ENCODE measurements at places on chromosomes 6 and 20.

DNA sequence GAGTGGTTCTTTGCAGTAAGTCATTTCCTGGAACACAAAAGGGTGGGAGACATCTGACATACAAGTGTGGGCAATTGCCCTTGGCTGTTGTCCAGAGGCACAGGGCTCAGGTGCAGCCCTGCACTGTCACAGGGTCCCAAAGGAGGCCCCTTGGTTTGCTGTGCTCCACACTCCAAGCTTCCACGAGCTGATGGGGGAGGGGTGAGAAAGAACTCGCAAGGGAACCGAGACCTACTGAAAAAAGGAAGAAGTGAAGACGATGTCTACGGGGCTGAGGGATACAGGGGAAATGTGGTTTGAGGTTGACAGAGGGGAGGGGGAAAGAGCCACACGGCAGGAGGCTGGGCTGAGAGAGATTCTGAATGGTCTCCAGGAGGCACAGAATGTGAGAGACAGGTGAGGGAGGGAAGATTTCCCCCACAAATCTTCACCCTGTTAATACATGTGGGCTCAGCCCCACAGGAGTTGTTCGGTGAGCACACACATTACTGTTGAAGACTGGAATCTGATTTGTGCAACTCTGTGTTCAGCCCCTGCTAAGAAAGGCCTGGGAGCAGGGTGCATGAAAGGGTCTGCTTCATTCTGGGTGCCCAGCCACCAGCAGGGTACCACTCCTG lies 123.4 kb downstream of the LY86 start:
- no peaks in the 10 kb centered on the region for H3K36me3 ChIP-seq
- peaks cover 37% of the 10 kb centered on the region for H3K4me1 ChIP-seq
- H3K4me3 ChIP-seq, result no peak overlapping the region

GRCh38 chr6:130624046-130624445 lies 203.2 kb upstream of the SMLR1 start:
- H3K36me3 ChIP-seq, result no peaks in the 10 kb centered on the region
- H3K27ac ChIP-seq, result no peak overlapping the region
- DNase-seq, result no peak
- no peak overlapping the region for H3K4me3 ChIP-seq
- H3K4me1 ChIP-seq, result no peaks in the 10 kb centered on the region

DNA sequence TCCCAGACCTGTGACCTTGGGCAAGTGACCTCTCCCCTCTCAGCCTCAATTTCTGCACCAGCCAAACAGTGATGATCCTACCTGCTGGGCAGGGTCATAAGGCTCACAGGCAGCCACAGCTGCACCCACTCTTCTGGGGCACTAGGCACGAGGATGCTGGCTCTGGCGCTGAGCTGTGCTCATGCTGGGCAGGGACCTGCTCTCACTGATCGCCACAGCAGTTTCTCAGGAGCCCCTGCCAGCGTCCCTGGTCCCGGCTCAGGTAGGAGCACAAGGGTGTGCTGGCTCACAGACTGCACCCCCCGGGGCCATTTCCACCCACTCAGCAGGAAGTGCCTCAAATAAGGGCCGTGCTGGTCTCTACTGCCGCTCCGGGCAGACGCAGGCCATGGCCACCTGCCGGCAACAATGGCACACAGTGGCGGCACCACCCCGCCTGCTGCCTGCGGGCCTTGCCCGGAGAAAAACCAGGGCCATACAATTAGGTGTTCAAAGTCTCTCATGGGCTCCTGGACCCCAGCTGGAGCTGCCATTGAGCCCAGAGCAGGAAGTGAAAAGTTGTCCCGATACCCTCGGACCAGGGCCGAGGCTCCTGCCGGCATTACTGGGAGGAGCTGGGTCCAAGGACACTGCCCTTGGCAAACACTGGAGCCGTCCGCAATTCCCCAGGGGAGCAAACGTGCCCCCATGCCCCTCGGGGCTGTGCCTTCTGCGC lies 4.6 kb upstream of the CABLES2 start:
- H3K27ac ChIP-seq, result no peak overlapping the region
- peaks cover 21% of the 10 kb centered on the region for H3K27me3 ChIP-seq
- H3K4me3 ChIP-seq, result no peak overlapping the region
- H3K4me1 ChIP-seq, result peaks cover 19% of the 10 kb centered on the region

DNA sequence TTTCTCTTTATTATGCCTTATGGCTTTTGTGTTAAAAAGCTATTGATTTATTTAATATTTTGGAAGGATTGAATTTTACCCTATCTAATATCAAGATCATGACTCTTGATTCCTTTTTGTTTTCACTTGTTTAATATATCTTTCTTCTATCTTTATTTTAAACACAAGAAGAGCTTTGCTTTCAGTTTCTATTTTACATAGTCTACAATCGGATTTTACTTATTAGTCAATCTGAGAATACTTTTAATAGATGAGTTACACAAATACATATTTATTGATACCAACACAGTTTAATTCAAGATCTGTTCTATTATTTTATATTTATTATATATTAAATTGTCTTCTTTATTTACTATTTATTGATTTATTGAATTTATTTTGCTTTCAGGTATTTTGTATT lies 218.8 kb downstream of the ESR1 start:
- no peaks in the 10 kb centered on the region for H3K4me1 ChIP-seq
- no peak overlapping the region for H3K27ac ChIP-seq
- H3K4me3 ChIP-seq, result peak overlapping the region; percentile 27
- H3K27me3 ChIP-seq, result no peaks in the 10 kb centered on the region
- no peaks in the 10 kb centered on the region for H3K36me3 ChIP-seq

GRCh38 chr6:118895859-118896258 lies 1.9 kb downstream of the ASF1A start:
- peak overlapping the region; percentile 95 for H3K4me3 ChIP-seq
- H3K4me1 ChIP-seq, result peaks cover 89% of the 10 kb centered on the region
- H3K27me3 ChIP-seq, result no peaks in the 10 kb centered on the region

DNA sequence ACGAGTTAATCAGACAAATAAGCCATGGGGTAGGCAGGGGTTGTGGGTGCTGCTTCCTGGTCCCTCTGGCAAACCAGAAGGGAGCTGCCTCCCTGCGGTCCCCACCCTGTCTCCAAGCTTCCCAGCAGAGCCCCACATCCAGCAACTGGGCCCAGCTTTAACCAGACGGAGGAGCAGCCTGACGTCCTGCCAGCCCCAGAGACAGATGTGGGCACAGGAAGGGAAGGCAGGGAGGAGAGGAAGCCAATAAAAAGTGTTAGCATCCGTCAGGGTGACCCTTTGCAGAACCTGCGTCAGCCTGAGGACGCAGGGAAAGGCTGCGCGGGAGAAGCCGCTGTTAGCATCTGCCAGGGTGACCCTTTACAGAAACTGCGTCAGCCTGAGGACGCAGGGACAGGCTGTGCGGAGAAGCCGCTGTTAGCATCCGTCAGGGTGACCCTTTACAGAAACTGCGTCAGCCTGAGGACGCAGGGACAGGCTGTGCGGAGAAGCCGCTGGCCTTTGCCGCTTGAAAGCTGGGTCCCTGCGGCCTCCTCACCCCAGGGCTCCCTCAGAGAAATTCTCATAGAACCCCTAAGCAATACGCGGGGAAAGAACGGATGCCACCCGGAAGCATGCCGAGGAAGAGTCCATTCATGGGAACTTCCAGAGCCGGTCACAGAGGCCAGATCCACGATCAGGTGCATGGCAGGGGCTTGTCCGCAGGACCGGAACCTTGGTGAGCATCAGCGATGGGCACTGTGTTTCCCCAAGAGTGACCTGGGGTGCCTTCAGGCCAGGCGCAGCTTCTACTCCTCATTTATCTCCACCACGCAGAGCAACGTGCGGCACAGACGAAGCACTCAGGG lies 15.9 kb downstream of the DLL1 start:
- H3K4me1 ChIP-seq, result peaks cover 57% of the 10 kb centered on the region
- DNase-seq, result no peak
- H3K27ac ChIP-seq, result no peak overlapping the region
- H3K36me3 ChIP-seq, result no peaks in the 10 kb centered on the region

- H3K4me1 ChIP-seq, result no peaks in the 10 kb centered on the region
- H3K27me3 ChIP-seq, result no peaks in the 10 kb centered on the region
- H3K27ac ChIP-seq, result no peak within 1 kb of the TSS
- H3K36me3 ChIP-seq, result no peaks in the 10 kb centered on the region
Observed at GRCh38 chr6:49499623-49500022, at the start of gene GLYATL3. TSS of gene GLYATL3 (plus strand) at chr6:49499923. CDS start at chr6:49511991, 12,068 bp downstream.

DNA sequence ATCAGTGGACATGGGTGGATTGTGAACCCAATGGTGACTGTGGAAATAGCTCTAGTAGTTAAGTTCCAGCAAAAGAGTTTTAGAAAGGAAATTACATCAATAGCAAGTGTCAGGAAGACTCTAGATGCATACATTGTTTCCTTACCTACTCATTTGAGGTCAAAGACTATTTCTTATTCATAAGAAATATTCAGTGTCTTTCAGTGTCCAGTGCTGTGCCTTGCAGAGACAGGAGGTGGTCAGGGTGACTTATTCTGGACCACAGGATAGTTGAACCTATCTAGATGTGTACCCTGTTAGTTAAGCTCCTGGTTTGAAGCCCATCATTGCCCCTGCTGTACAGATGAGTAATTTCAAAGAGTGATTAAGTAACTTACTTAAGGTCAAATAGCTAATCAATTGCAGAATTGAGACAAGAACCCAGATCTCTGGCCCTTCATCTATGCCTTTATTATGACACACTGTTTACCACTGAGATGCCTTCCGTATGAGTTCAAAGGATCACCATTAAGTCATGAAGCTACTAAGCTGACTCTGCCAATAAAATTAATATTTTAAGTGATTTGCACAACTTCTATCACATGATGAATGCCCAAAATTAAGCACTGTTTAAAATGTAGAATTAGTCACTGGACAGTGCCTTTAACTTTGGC lies 136.1 kb downstream of the PDSS2 start:
- no peak for DNase-seq
- H3K4me1 ChIP-seq, result no peaks in the 10 kb centered on the region
- H3K4me3 ChIP-seq, result no peak overlapping the region
- H3K36me3 ChIP-seq, result no peaks in the 10 kb centered on the region
- no peak overlapping the region for H3K27ac ChIP-seq

DNA sequence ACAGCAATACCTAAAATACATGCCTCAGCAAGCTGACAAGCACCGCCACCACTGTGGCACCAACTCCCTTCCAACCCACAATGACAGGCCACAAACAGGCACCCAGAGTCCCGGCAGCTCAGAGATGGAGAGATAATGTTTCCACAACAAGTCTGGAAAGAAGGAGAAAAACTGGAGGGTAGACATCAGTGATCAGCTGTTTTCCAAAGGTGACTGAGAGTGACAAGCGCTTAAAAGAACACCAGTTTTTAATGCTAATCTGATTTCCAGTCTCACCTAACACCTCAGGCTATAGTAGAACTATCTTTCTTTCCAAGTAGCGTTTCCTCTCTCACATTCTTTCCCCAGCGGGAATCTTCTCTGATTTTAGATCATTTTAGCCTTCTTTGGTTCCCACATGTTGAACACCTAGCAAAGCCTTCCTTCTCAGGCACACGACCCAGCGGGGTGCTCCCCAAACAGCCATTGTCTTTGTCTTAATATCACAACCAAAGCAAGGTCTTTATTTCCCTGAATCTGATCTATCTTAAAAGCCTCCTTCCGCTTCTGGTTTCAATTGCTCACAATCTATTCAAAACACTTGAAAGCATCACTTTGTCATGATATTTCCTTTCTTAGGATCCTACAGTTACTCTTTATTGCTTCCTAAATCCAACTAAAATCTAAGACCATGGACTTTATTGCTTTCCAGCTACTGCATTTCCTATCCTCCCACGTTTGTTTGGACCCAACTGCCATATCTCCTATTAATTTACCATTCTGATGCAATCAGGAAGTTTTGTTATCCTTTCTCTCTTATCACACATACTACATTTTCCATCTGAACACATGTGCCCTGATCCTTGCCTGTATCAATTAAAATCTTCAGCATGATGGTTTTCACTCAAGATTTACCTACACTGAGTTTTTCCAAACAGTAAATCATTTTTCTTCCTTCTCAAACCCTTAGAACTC lies 282.7 kb downstream of the ADGB start:
- no peaks in the 10 kb centered on the region for H3K27me3 ChIP-seq
- H3K27ac ChIP-seq, result no peak overlapping the region
- H3K4me3 ChIP-seq, result no peak overlapping the region

DNA sequence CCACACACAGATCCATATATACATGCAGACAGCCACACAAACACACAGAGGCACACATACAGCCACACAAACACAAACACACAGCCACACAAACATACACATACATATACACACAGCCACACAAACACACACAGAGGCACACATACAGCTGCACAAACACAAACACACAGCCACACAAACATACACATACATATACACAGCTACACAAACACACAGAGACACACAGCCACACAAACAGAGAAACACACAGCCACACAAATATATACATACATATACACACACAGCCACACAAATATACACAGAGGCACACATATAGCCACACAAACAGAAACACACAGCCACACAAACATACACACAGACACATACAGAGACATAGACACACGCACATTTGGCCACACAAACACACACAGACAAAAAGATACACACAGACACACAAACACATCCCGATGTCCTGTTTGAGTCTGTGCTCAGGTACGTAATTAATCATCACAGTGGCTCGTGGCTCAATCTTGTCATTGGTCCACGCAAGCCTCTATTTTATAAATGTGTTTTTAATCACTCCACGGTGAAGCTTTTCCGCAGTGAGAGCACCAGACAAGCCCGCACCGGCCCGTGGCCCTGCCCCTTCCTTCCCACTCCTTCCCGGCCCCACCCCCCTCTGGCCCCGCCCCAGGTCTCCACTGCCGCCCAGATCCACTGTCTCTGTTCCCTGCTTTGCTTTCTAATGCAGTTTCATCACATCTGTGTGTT lies 135.3 kb downstream of the CDH4 start:
- no peak for DNase-seq
- no peak overlapping the region for H3K27ac ChIP-seq
- H3K4me3 ChIP-seq, result no peak overlapping the region
- H3K27me3 ChIP-seq, result peaks cover 71% of the 10 kb centered on the region

DNA sequence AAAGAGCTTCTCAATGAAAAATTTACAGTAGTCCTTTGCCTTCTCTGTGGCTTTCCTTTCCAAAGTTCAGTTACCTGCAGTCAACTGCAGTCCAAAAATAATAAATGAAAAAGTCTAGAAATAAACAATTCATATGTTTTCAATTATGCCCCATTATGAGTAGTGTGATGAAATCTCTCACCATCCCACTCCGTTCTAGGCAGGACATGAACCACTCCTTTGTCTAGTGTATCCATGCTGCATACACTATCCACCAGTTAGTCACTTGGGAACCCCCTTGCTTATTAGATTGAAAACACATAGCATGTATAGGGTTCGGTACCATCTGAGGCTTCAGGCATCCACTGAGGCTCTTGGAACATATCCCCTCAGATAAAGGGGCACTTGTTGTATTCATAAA lies 80.6 kb upstream of the EYA4 start:
- H3K4me1 ChIP-seq, result no peaks in the 10 kb centered on the region
- H3K36me3 ChIP-seq, result no peaks in the 10 kb centered on the region
- DNase-seq, result no peak
- H3K27me3 ChIP-seq, result no peaks in the 10 kb centered on the region
- no peak overlapping the region for H3K27ac ChIP-seq

DNA sequence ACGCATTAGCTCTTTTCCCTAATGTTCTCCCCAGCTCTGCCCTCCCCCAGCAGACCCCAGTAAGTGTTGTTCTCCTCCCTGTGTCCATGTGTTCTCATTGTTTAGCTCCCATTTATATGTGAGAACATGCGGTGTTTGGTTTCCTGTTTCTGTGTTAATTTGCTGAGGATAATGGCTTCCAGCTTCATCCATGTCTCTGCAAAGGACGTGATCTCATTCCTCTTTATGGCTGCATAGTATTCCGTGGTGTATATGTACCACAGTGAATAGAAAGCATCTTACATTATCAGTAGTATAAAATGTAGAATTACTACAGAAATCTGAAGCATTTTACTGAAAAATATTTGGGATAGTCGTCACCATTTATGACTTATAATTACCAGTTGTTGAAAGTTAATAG lies 21.8 kb downstream of the HLA-DRA start:
- no peak overlapping the region for H3K27ac ChIP-seq
- no peaks in the 10 kb centered on the region for H3K36me3 ChIP-seq
- peaks cover 25% of the 10 kb centered on the region for H3K27me3 ChIP-seq
- no peak for DNase-seq
- H3K4me3 ChIP-seq, result no peak overlapping the region
